IMR-90 (cell line): ENCODE measurements at places on chromosomes 7 and 10.

DNA sequence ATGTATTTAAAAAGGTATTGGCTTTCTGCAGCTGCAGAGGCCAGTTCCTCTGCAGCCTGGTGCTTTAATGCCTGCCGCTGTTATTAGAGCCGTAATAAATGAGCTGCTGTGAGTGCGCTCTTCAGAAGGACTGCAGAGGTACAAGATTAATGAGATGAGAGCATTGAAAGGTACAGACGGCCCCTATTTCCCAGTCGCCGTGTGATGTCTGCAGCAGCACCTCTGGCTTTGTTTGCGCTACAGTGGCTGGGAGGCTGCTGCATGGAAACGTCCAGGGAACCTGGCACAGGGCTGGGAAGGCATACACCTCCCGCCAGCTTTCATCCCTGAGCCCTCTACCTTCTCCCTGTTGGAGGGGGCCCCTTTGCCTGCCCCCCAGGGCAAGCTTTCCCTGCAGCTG is 383.8 kb upstream of the ZMIZ1 start:
- peaks cover 17% of the 10 kb centered on the region for H3K27me3 ChIP-seq
- no peak for DNase-seq
- H3K4me3 ChIP-seq, result no peak overlapping the region
- peaks cover 4% of the 10 kb centered on the region for H3K4me1 ChIP-seq

DNA sequence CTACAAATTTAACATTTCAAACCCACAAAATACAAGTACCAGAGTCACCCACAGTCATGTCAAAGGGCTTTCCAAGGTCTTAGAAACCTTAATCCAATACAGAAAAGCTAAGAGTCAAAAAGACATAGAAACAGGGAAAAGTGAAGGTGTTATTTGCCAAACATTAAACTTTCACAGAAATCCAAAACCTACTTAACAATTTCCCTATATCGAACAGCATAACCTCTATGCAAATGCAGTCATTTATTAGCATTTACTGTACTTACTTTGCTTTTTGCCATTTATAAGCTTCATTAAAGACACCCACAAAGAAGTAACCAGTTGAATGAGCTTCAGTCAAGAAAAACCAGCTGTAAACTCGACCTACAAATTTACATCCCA is 1.6 kb downstream of the PANK1 start:
- no peak for DNase-seq
- H3K27ac ChIP-seq, result no peak overlapping the region
- H3K4me3 ChIP-seq, result peak overlapping the region; percentile 51
- no peaks in the 10 kb centered on the region for H3K36me3 ChIP-seq

- no peak overlapping the region for H3K4me3 ChIP-seq
- no peaks in the 10 kb centered on the region for H3K4me1 ChIP-seq
- DNase-seq, result no peak
- H3K36me3 ChIP-seq, result no peaks in the 10 kb centered on the region
Observed at GRCh38 chr10:116133634-116134033, 139.4 kb downstream of the GFRA1 start.

- no peaks in the 10 kb centered on the region for H3K36me3 ChIP-seq
- H3K4me3 ChIP-seq, result no peak overlapping the region
- H3K27me3 ChIP-seq, result no peaks in the 10 kb centered on the region
- DNase-seq, result no peak
Observed at GRCh38 chr7:69643708-69644445, 45.6 kb downstream of the AUTS2 start.

- H3K27ac ChIP-seq, result no peak overlapping the region
- H3K36me3 ChIP-seq, result no peaks in the 10 kb centered on the region
- H3K4me3 ChIP-seq, result no peak overlapping the region
- DNase-seq, result no peak
- H3K4me1 ChIP-seq, result peaks cover 28% of the 10 kb centered on the region
Observed at GRCh38 chr10:14399641-14400040, 68.9 kb upstream of the FRMD4A start.

DNA sequence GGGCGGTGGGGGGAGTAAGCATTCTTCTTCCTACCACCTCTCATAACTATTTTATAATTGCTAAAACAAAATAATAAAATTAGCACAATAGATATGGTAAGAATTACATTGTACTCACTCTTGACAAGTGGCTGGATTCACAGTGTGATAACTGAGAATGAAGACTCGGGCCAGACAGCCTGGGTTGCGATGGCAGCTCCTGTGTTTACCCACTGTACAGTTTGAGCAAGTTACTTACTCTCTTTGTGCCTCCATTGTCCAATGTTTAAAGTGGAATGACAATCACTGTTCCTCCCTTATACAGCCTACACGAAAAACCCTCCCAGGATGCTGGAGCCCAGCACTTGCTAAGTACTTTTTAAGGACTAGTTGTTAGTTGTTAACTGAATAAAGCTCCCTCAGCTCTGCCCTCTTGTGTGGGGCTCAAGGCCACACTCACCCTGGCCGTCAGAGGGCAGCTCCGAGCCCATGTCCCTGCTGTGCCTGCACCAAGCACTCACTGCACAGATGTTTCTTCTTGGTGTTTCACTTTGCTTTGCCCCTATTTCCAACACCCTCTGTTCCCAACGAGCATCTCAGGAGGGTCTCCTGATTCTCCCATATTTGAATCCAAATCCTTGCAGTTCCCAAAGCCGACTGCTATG is 56.4 kb upstream of the NPS start:
- H3K27me3 ChIP-seq, result peaks cover 1% of the 10 kb centered on the region; the same call in 1 of the 2 replicates
- H3K4me1 ChIP-seq, result no peaks in the 10 kb centered on the region
- no peak overlapping the region for H3K27ac ChIP-seq
- no peak overlapping the region for H3K4me3 ChIP-seq
- DNase-seq, result no peak

DNA sequence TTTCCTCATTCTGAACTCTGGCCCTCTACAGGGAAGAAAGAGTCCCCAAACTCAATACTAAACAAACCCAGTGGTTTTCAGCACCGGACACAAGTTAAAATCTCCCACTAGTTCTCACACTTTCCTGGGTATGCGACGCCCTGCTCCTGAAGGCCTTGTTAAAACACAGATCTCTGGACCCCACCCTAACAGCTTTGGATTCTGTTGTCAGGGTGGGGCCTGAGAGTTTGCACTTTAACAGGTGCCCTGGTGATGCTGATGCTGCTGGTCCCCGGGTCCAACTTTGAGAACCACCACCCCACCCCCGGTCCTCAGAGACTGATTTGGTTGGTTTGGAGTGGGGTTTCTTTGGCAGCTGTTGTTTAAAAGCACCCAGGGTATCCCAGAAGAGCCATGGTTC is 61.6 kb downstream of the CHST3 start:
- no peaks in the 10 kb centered on the region for H3K36me3 ChIP-seq
- no peak overlapping the region for H3K4me3 ChIP-seq
- H3K27ac ChIP-seq, result no peak overlapping the region
- peaks cover 12% of the 10 kb centered on the region; the same call in 1 of the 2 replicates for H3K4me1 ChIP-seq

- H3K4me3 ChIP-seq, result no peak overlapping the region
- DNase-seq, result no peak
- peaks cover 7% of the 10 kb centered on the region; the same call in 1 of the 2 replicates for H3K27me3 ChIP-seq
- H3K27ac ChIP-seq, result no peak overlapping the region
- peaks cover 6% of the 10 kb centered on the region; the same call in 1 of the 2 replicates for H3K4me1 ChIP-seq
Observed at GRCh38 chr10:132069849-132070182, 4.1 kb downstream of the JAKMIP3 start.

GRCh38 chr7:1232623-1233332 is at the start of gene UNCX:
UNCX (plus strand) TSS chr7:1232872; CDS start chr7:1233018, 146 bp downstream.
- no peak for DNase-seq
- no peak within 1 kb of the TSS for H3K4me3 ChIP-seq
- H3K4me1 ChIP-seq, result no peaks in the 10 kb centered on the region
- peaks cover 88% of the 10 kb centered on the region for H3K27me3 ChIP-seq

- peaks cover 8% of the 10 kb centered on the region for H3K27me3 ChIP-seq
- H3K36me3 ChIP-seq, result no peaks in the 10 kb centered on the region
- H3K4me3 ChIP-seq, result no peak overlapping the region
- H3K27ac ChIP-seq, result no peak overlapping the region
Observed at GRCh38 chr10:114905450-114905849, 32.5 kb upstream of the TRUB1 start.

DNA sequence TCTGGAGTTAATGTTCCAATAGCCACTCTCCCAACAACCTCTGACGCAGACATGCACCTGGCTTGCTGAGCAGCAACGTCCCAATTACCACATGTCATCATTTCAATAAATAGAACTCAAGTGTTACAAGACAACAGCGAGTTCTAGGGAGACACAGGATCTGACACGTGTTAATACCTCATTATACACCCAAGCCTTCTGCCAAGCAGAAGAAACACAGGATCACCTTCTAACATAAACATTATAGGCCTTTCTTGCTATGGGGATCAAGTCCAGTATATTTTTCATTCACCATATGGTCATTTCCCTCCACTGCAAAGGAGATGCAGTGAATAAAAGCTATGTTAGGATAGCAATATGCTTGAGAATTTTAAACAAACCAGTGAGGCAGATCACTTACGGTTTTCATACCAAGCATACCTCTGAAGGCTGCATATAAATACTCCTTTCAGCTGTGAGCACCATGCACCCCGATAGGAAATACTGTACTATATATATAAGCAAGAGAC is 74.2 kb downstream of the JAZF1 start:
- peaks cover 38% of the 10 kb centered on the region for H3K4me1 ChIP-seq
- peak overlapping the region; percentile 83; the same call in 1 of the 2 replicates for H3K27ac ChIP-seq
- H3K27me3 ChIP-seq, result no peaks in the 10 kb centered on the region
- no peak overlapping the region for H3K4me3 ChIP-seq
- H3K36me3 ChIP-seq, result no peaks in the 10 kb centered on the region

- H3K4me3 ChIP-seq, result no peak overlapping the region
- H3K36me3 ChIP-seq, result no peaks in the 10 kb centered on the region
- no peaks in the 10 kb centered on the region for H3K4me1 ChIP-seq
- no peak for DNase-seq
- no peak overlapping the region for H3K27ac ChIP-seq
Observed at GRCh38 chr10:62341419-62341818, 32.8 kb upstream of the ZNF365 start.

DNA sequence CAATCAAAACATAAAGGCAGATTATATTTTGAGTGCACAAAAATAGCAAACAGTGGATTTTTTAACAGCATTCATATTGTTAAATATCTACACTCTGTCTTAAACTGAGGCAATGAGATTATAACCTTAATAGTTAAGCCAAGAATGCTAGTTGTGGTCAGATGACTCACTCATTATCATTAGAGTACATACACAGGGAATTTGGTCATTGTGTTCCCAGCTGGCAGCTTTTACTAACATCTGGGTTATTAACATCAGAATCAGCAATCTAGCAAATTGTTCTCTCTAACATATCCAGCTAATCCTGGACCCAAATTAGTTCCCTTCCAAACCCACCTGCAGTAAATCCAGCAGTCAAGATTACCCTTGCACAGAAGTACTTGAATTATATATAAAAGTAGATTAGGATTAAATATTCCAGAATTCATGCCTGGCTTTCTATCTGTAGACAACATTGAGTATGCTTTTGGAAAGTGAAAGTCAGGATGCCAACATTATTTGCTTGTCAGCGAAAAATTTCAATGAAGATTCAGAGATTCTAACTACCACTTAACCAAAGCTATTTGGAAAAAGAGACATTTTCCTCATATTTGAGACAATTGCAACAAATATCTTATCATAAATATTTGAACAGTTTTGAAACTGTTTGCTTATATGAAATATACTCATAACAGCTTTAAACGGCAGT is 1035.6 kb upstream of the PHF14 start:
- H3K27me3 ChIP-seq, result no peaks in the 10 kb centered on the region
- no peak overlapping the region for H3K4me3 ChIP-seq
- no peak overlapping the region for H3K27ac ChIP-seq
- H3K4me1 ChIP-seq, result no peaks in the 10 kb centered on the region

GRCh38 chr10:15695852-15696251 is 23.9 kb downstream of the ITGA8 start:
- H3K4me1 ChIP-seq, result no peaks in the 10 kb centered on the region
- H3K4me3 ChIP-seq, result no peak overlapping the region
- DNase-seq, result no peak
- peaks cover 9% of the 10 kb centered on the region for H3K27me3 ChIP-seq
- H3K27ac ChIP-seq, result no peak overlapping the region
- H3K36me3 ChIP-seq, result no peaks in the 10 kb centered on the region

DNA sequence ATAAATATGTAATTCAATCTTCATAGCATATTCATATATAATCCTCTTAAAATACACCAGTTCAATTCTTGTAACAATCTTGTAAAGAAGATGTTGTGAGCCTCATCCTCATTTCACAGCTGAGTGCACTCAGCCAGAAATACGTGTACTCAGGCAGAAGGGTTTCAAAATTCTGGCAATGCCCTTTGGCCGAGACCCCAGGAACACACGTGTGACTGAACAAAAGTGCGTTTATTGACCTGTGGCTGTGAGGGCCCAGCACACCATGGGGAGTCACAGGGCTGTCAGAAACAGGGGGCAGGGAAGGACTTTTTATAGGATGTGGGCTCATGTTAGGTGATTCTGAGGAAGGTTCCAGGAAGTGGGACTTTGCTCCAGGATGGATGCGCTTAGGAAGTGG is 21.5 kb downstream of the GIMAP8 start:
- no peak overlapping the region for H3K4me3 ChIP-seq
- DNase-seq, result no peak
- H3K27ac ChIP-seq, result no peak overlapping the region
- H3K4me1 ChIP-seq, result no peaks in the 10 kb centered on the region
- no peaks in the 10 kb centered on the region for H3K36me3 ChIP-seq

GRCh38 chr7:54788664-54789063 is 29.7 kb upstream of the SEC61G start:
- no peak overlapping the region; the same call in 1 of the 2 replicates for H3K4me3 ChIP-seq
- peaks cover 2% of the 10 kb centered on the region; the same call in 1 of the 2 replicates for H3K4me1 ChIP-seq
- H3K36me3 ChIP-seq, result no peaks in the 10 kb centered on the region
- H3K27me3 ChIP-seq, result no peaks in the 10 kb centered on the region

DNA sequence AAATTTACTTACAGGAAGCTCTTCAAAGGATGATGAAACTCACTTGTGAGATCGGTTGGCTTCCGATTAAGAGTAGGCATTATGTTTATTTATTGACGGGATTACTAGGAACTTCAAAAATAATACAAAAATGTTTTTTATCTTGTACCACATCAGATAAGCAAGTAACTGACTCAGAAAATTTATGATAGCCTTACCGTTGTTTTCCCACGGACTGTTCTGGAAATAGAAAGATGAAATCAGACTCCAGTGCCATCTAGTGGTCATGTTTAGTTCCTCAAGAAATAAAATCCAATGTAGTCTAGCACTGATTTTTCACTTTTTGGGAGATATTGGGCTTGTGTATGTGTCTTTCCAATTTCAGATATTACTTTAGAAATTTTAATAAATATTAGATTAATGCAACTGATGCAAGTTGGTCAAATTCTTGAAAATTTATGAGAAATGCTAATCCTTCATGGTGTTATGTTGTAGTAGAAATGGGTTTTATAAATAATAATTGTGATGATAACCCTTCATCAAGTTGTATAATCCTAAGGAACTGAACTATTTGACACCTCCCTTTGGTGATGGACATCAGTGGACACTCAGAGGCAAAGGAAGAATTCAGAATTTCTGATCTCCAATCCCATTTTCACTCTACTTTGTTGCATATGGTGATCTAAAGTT is 168.8 kb downstream of the TMEM26 start:
- DNase-seq, result peak; percentile 77
- H3K27ac ChIP-seq, result no peak overlapping the region
- H3K4me1 ChIP-seq, result no peaks in the 10 kb centered on the region
- H3K36me3 ChIP-seq, result no peaks in the 10 kb centered on the region

DNA sequence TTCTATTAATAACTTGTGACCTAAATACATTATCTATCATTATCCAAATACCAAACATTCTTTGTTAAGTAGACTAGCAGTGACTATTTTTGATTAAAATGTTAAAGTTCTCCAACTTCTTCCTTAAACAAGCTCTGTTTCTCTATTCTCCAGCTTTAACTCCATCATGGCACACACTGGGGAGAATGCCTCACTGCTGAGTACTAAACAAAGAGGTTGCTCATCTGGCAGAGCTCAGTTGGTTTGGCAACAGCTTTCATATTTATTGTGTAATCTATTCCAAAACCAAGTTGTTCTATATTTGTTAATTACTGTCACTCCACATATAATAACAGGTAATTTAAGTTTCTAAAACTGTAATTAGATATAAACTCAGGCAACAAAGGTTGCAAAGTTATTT is 89.6 kb downstream of the USP6NL start:
- 0 out of 2 replicates have a peak, but pooled peaks cover 3% of the 10 kb centered on the region for H3K4me1 ChIP-seq
- no peak overlapping the region for H3K27ac ChIP-seq
- no peaks in the 10 kb centered on the region for H3K27me3 ChIP-seq
